ENCODE measurements at places on chromosomes 2 and 18.

GRCh38 chr2:74464406-74464805 is 776 bp downstream of the MOGS start:
- no peak for DNase-seq

DNA sequence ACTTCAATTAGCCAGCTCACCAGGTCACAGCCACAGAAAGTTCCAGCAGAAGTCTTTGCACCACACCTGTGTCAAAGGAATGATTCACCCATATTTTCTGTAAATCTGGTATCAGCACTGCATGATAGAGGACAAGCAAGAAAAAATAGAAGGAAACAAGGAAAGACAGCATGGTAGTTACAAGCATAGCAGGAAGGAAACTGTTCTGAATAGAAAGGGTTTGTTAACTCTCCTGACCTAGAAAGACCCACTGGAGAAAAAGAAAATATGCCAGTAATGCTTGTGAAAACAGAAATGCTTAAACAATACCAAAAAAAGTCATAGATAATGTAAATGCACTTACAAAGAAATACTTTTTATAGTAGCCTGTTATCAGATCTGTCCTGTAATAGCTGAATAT is 40.8 kb downstream of the SCRN3 start:
- no peak for DNase-seq

GRCh38 chr18:306608-307255 is 38.9 kb upstream of the THOC1 start:
- no peak for DNase-seq

- no peak for DNase-seq
Observed at GRCh38 chr18:2573408-2573807, 2.1 kb downstream of the NDC80 start.

GRCh38 chr2:25385910-25386309 is 44.2 kb upstream of the DNMT3A start:
- DNase-seq = no peak

- DNase-seq = no peak
Observed at GRCh38 chr2:205982776-205983327, 103.1 kb downstream of the INO80D start.

- peak; percentile 49 for DNase-seq
Observed at GRCh38 chr2:241102239-241102803, at the start of gene MTERF4. MTERF4 (minus strand) TSS chr2:241102287; CDS start chr2:241102273, 14 bp downstream.

- DNase-seq = no peak
Observed at GRCh38 chr2:64260093-64260803, 116.0 kb upstream of the PELI1 start.

DNA sequence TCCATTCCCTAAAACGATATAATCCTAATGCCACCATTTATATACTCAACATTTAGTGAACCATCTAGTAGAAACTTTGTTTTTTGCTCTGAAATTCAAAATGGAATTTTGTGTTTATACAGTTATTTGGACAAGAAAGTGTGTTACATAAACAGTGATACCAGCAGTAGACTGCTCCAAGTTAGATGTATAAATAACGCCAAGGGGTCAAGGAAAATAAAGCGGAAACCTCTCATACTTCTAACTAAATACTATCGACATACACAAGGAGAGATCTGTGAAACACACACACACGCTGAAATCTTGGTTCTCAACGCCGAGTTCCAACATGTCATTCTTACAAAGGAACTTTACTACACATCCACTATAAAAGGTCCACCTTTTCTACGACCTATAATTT is 1.2 kb downstream of the TXNL1 start:
- no peak for DNase-seq

DNA sequence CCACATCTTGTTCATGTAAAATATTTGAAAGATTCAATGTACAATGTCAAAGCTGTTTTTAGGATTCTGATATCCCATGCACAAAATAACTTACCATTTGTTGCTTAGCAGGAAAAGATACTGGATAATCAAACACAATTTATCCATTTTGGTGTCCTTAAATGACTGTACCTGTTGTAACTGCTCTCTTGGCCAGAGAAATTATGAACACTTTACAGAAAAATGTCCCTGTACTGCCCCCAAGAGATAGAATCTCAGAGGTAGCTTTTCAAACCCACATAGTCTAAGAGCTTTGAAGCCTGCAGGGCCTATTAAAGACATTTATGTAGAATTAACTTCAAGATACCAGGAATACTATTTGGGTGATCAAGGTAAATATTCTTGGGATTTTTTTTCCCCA is 12.2 kb upstream of the ME2 start:
- no peak for DNase-seq

- no peak for DNase-seq
Observed at GRCh38 chr2:134623046-134623445, 95.8 kb downstream of the TMEM163 start.

DNA sequence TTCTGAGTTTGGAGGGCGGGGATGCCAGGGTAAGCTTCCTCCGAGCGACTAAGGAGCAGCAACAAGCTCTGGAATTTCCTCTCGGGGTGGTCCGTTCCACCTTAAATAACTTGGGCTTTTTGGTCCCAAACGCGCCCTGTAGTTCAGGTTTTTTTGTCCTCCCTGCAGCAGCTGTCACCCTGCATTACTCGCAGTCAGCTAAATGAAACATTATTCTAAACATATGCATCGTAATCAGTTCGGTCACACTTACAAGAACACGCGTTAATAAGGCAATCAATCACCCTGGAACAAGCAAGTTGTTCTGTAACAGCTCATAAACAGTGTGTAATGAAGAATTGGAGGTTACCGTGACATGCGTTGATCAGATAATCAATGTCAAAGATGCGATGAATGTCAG is 8.3 kb downstream of the EVX2 start:
- DNase-seq = no peak

GRCh38 chr2:66553370-66553769 is 118.4 kb downstream of the MEIS1 start:
- DNase-seq = no peak

DNA sequence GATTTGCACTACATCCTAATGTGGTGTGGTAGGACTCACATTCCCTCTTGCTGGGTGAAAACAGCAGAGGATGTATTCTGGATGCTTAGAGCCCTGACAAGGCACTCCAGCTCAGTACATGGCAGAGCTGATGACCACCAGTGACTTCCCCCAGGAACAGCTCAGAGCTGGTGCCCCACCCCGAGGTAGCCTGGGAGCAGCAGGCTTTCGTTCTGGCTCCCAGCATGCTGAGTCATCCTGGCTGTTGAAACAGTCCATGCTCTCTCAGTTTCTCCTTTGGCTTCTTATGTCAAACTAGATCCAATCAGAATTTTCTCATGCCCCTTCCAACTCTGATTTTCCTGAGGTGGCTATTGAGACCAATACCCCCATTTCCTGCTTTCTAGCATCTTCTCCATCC is 438.2 kb downstream of the NBAS start:
- DNase-seq = no peak

- no peak for DNase-seq
Observed at GRCh38 chr2:6025391-6025790, 333.2 kb downstream of the SOX11 start.

DNA sequence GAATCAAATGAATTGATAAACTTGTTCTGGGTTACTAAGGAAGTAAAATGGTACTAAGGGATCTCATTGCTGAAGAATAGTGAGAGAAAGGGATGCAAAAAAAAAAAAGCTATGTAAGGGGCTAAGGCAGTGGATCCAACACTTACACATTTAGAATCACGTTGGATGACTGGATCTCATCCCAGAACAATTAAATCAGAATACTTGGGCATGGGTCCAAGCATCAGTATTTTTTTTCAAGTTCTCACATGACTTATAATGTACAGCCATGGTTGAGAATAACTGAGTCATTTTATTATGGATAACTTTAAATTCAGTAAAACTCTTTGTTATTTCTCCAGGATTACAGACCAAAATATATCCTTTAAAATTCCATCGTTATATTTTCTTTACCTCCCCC is 8.5 kb downstream of the DSC1 start:
- DNase-seq = no peak

GRCh38 chr18:13258921-13259320 is 40.4 kb downstream of the LDLRAD4 start:
- DNase-seq = no peak

DNA sequence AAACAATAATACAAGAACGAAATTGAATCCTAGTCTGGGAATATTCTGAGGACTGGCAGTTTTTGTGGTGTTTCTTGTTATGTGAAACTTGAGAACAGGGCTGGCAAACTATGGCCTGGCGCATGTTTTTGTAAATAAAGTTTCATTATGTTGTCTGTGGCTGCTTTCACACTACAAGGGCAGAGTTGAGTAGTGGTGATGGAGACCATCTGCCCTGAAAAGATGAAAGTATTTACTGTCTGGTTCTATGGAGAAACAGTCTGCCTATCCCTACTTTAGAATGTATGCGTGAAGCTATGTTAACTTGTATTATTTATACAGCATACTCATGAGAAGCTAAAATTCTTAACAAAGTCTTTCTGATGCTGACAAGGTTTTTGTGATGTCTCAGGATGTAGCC is 351.9 kb downstream of the LRRTM1 start:
- peak; percentile 16 for DNase-seq

DNA sequence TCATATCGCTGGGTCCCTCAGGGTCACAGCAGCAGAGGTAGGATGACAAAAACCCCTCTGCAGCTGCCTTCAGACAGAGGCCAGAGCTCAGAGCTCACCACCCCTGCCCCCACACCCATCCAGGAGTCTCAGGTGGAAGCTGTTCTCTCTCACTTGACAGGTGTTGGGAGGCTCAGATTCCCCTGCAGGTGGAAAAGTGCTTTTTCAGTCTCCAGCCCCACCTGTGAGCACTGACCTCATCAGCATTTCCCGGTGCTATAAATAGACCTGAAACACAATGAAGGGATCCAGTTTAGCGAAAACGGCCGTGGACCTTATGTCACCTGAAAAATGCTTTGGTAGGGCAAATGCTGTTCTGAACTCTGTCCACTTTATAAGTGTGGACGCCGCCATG is 254.9 kb downstream of the NDUFA10 start:
- DNase-seq = no peak

DNA sequence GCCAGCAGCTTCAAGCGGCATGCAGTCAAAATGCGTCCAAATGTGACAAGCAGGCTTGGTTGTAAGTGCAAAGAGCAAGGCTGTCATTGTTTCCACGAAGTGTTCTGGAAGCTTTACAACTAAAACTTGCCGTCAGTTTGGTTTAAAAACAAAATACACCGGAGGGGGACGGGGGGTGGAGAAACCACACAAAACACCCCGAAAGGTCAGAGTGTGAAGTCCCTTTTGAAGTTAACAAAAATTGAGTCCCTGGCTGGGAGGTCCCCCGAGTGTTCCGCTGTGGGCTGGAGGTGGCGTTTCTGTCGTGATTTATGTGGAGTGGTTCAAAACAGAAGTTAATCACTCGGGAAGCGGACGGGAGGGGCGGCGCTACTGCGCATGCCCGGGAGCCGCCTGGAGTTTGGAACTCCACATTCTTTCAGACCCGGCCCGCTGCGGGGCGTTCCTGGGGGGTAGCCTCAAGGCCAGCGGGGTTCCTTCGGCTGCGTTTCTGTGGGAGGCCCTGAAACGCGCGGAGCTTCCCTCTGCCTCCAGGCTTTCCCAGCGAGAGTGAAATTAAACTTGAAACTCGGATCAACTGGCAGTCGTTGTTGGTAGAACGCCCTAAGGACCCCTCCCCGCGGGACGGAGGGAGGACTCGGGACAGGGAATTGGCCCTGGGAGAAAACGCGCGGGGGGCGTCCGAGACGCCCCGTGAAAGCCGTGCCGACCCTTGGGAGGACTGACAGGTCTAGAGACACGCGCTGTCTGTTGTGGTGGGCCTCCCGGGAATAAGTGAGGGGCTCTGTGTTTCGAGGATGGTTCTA is 1.4 kb downstream of the TGIF1 start:
- DNase-seq = no peak

DNA sequence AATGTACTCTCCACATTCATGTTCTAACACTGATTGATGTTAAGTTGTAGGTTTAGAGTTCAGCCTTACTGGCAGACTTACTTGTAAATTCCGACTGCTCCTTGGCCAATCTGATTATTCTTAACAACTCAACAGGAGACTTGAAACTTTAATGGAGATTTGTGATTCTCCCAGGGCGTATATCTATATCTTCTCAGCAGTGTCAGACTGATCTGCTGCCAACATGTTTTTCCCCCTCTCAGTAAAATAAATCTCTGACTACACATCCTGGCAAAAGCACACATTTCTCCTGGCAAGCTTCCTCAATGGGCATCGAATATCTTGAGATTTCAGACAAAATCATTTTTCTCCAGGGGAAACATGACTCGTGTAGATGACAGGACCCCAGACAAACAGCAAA is 1041.2 kb downstream of the DPP10 start:
- DNase-seq = no peak

DNA sequence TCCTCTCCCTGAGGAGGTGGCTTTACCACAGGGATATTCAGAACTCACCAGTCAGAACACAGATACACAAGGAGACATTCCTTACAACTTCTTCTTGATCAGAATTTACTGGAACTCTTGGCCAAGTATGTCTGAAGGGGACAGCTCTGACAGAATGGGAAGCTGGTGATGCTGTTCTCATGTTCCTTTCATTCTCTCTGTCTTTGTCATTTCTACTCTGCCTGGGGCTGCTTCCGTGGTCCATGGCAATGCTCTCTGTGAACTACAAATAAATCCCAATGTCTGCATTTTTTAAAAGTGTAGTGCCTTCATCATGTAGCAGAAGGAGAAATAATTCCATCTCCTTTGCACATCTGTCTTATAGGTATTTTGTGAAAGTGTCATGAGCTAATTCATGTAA is 730.3 kb downstream of the CNTNAP5 start:
- DNase-seq = no peak

- no peak for DNase-seq
Observed at GRCh38 chr2:226905718-226906117, 69.9 kb downstream of the RHBDD1 start.

Data from HFF-Myc (cell line).